ENCODE measurements at places on chromosomes 3 and 15. TPM values are rescaled to one million over a fixed set of nuclear protein-coding genes. Genes with fewer than 3 reads are reported as not detected.

DNA sequence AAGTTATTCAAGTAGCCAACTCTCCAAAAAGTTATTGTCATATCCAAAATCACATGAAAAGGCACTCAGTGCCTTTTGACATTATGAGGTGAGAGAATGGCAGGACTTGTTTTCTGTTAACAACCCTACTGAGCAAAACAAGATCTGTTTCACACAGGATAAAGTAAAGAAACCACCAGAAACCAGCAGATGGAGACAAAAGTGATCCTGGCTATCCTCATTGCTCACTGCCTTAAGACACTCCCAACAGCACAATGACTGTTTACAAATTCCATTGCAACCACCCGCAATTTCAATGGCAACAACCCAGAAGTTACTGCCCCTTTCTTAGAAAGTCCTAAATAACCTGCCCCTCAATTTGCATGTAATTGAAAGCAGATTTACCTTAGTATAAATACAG, 352.6 kb upstream of the NDN start:
- DNase-seq = no peak

DNA sequence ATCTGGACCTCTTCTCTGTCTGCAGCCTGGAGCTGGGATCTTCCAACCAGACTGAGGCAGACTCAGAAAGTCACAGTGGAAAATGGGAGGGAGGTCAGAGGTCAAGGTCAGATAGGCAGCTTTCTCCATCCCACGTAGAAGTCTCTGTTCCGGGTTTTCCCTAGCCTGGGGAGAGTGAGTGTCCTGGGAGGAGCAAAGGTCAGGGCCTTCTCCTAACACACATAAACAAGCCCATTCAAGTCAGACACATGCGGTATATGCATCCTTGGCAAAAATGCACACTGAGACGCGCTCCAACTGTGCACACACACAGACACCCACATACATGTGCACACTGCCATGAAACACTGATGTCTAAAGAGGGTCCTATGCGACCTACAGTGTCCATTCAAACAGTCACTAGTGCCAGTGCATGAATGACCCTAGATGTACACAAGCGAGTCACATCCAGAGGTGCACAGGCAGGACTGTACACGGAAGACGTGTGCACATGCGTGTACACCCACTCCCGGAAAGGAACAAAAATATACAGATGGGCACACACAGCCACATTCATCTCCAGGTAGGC, 681 bp downstream of the TWF2 start:
- DNase-seq = no peak

DNA sequence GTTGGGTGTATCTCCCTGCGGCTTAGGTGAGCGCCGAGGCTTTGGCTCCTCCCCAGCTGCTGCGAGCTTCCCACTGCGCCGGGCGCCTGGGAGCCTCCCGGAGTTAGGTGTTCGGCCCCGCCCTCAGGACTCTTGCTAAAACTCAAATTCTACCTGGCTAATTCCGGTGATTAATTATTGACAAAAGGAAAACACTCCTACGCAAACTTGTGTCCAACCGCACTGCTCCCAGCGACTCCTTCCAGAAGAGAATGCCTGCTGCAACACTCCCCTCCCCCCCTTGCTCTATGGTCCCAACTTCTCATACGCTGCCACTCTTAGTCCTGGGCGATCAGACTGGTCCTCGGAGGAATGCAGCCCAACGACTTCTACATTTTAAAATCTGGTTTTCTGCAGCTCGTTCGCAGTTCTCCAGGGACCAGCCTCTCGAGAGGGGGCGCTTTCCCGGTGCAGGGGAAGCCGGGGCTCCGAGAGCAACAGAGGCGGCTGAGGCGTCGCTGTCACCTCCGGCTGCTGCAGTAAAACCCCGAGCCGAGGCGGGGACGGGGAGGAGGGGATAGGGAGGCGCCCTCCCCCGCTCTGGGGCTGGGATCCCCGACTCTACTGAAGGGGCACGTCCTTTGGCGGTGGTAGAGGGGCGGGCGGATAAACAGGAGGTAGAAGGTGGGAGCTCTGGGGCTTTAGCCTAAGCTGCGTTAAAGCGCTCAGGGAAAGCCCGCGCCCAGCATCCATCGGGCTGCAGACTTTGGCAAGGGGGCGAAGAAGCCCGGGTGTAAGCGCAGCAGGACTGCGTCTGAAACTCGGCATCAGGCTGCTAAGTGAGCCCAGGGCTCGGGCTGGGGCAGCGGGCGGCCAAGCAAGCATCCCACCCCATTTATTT, at the start of gene SPTSSB:
Gene SPTSSB (minus strand): TSS at position 77 of the 880 bp plus-strand sequence. CDS start 25,194 bp downstream, outside the sequence.
- peak; percentile 54 for DNase-seq

- no peak for DNase-seq
Measured at GRCh38 chr3:57098418-57099310, 38.2 kb downstream of the SPATA12 start.

The NUP210 gene
- 6.1 TPM for total RNA-seq

DNA sequence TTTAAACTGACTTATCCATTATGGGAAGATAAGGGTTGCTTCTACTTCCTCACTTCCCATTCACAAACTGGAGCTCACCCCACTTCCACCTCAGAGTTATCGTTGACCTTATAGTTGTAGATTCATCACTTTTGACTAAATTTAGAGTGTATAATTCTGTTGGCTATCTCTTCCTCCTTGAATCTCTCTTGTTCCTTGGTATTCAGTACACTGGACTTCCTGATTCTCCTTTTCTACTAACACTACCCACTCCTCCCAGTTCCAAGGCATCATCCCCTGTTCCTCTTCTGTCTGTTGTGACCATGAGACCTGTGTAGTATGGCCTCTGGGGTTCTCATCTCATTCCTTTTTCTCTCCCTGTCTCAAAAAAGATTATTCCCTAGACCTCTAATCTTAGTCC, 5.9 kb upstream of the GPR87 start:
- no peak for DNase-seq

The CHST2 gene
- 3.1 TPM for total RNA-seq

The KIAA1143 gene
- 35.3 TPM for total RNA-seq

- peak; percentile 35 for DNase-seq
Measured at GRCh38 chr15:28923726-28924280, 38.0 kb downstream of the APBA2 start.

DNA sequence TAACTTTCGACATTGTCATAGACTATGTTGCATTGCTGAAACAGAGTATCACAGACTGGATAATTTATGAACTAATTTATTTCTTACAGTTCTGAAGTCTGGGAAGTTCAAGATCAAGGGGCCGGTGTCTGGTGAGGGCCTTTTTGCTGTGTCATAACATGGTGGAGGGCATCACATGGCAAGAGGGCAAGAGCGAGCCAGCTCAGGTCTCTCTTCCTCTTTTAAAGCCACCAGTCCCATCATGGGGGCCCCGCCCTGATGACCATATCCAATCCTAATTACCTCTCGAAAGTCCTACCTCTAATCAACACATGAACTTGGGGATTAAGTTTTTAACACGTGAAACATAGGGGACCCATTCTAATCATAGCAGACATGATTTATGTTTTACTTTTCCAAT, 33.5 kb upstream of the DCUN1D1 start:
- DNase-seq = no peak

- DNase-seq = no peak
Measured at GRCh38 chr3:125123451-125124305, 67.9 kb upstream of the HEG1 start.

The PLSCR5 gene
- not detected for total RNA-seq

GRCh38 chr15:76325704-76326103, 10.9 kb upstream of the ISL2 start:
- no peak for DNase-seq

The GPR87 gene
- not detected for total RNA-seq

DNA sequence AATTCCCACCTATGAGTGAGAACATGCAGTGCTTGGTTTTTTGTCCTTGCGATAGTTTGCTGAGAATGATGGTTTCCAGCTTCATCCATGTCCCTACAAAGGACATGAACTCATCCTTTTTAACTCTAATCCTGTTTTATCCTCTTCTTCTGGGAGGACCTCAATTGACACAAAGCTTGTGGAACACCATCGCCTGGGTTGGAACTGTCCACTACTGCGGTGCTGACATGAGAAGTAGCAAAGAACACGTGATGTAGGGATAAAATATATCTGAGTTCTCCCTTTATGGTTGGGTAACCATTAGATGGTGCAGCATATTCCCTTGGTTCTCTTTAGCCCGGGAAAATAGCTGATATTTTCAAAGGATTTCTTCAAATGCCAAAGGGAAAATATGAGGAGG, 105.3 kb upstream of the TOPAZ1 start:
- DNase-seq = no peak

The NTRK3 gene
- total RNA-seq = 3.3 TPM

DNA sequence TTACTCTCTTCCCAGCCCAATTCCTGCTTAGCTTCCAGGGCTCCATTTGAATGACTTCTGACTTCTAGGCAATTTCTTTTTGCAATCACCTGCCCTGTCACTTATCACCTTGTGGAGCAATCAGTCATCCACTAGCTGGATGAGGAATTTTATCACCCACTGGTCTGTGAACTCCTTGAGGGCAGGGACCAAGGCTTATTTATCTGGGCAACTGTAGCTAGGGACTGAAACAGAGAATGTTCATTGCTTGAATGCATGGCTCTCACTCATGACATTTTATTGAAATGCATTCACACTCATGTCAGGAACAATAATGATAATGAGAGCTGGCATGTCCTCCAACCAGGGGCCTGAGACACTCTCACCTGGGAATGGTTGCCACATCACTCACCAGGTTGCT, 15.5 kb downstream of the TNFAIP8L3 start:
- DNase-seq = no peak

DNA sequence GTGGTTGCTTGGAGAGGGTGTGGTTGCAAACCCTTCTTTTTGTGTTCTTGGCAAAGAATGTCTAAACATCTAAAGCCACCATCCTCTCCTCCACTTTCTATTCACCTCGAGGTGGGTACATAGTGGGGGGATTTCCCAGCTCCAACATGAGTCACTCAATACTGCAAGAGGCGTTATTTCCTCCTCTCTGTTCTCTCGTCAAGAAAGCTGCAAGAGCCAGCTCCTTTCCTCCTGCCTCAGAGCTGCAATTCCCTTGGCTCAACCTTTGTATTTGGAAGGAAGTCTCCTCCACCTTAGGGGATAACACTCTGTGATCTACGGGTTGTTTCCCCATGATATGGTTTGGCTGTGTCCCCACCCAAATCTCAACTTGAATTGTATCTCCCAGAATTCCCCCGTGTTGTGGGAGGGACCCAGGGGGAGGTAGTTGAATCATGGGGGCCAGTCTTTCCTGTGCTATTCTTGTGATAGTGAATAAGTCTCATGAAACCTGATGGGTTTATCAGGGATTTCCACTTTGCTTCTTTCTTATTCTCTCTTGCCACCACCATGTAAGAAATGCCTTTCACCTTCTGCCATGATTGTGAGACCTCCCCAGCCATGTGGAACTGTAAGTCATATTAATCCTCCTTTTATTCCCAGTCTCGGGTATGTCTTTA, 138.4 kb downstream of the PLCL2 start:
- DNase-seq = no peak

DNA sequence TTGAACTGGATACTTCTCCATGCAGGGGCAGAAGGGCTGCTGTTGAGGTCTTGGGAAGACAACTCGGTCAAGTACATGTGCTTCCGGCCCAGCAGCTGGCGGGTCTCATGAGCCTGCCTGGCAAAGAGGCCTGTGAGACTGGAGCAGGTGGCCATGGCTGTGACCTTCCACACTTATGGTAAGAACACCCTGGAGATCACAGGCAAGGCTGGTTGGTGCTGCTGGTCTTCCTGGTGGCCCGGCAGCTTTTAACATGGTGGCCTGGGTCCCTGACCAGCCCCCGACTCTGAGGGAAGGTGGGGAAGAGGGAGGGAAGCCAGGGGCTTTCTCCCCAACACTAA, 15.4 kb downstream of the CHRD start:
- DNase-seq = peak; percentile 67
